ENCODE measurements at places on chromosomes 1 and 21.

- no peak for DNase-seq
Observed at GRCh38 chr1:23475134-23475628, 8.8 kb downstream of the ASAP3 start.

DNA sequence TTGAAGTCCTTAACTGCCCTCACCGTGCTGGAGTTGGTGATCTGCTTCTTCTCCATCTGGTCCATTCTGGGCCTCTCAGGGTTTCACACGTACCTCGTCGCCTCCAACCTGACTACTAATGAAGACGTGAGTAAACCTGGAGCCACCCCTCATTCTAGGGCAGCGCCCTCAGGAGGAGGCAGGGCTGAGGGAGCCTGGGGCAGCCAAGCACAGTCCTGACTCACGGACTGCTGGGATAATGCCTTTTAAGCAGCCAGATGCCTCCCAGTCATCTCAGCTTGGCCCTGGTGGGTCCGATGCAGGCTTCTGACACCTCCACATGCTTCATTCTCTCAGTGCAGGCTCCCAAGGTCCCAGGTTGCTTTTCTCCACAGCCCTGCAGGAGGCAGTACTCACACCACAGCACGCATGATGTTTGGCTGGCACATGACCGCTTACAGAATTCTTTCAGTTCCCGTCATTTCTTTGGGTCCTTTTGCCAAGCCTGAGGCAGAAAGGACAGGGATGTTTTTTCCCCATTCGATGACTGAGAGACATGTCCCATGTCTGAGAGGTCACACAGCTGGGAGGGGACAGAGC, 11.8 kb upstream of the SFN start:
- no peak for DNase-seq

DNA sequence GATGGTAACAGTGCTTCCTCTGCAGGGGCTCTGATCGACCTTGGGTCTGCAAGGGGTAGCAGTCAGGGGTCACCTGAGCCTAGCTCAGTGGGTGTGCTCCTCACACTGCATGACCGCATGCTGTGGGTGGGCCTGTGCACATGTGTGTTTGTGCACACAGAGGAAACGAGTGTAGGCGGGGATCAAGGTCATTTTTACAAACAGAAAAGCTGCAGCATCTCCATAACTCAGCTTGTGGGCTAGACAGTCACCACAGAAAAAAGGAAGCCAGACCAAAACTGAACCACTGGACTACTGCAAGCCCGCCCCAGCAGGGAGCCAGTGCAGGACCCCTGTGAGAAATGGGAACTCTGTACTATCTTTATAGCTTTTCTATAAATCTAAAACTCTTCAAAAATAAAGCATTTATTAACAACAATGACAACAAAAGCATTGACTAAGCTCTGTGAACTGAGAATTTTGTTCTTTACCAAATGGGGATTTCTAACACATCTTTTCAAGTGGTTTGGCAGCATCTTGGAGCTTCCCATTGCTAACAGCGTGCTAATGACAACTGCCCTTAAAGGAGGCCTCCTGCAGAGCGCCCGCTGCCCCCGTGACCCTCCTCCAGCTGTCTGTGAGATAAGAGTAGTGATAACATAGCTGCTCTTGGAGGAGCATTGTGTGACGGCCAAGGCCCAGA, 19.9 kb upstream of the NEK2 start:
- no peak for DNase-seq

DNA sequence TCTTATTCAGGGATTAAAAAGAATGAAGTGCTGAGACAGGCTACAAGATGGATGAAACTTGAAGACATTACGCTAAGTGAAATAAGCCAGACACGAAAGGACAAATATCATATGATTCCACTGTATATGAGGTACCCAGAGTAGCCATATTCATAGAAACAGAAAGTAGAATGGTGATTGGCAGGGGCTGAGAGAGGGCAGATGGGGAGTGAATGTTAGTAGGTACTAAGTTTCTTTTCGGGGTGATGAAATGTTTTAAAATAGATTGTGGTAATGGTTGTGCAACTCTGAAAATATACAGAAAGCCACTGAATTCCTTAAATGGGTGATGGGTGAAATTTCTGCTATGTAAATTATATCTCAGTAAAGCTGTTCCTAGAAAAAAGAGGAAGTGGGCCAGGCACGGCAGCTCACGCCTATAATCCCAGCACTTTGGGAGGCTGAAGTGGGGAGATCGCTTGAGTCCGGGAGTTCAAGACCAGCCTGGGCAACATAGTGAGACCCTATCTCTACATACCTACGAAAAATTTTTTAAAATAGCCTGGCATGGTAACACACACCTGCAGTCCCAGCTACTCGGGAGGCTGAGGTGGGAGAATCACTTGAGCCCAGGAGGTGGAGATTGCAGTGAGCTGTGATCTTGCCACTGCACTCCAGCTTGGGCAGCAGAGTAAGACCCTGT, 15.9 kb downstream of the SLC27A3 start:
- no peak for DNase-seq

- DNase-seq: no peak
Observed at GRCh38 chr1:19644395-19644680, 227 bp downstream of the NBL1 start.

DNA sequence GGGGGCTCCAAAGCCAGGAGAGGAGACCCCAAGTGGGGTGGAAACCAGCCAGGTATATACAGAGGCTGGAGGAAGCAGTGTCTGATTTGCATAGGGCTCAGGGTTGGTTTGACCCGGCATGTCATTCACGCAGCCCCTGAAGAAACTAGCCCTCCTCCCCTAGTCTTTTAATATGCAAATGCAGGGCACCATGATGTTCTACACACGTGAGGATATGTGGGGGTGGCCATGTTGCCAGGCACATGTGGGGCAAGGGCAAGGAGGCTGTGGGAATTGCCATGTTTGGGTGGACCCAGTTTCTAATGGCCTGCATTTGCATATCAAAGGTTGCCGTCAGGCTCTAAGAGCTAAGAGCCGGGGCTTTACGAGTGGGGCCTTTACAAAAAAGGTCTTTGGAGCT, 12.0 kb upstream of the RHOU start:
- no peak for DNase-seq

- no peak for DNase-seq
Observed at GRCh38 chr1:44406737-44407429, 1.8 kb downstream of the RNF220 start.

- DNase-seq: no peak
Observed at GRCh38 chr1:212853658-212854057, 4.4 kb upstream of the FLVCR1 start.

DNA sequence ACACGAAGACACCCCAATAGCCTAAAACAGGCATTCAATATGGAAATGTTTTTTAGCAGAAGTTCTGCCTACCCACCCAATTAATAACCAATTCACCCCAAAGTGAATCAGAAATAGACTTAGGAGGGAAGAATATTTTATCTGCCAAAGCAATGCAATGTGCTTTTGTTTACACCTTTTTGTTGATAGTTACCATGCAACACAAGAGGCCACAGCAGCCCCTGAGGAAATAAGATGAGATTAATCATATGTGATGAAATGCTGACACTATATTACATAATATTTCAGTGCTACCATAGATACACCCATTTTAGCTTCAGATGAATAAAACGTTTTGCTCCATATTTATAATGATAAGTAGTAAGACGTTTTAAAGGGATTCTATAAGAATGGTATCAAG, 60.9 kb upstream of the RGS2 start:
- no peak for DNase-seq

DNA sequence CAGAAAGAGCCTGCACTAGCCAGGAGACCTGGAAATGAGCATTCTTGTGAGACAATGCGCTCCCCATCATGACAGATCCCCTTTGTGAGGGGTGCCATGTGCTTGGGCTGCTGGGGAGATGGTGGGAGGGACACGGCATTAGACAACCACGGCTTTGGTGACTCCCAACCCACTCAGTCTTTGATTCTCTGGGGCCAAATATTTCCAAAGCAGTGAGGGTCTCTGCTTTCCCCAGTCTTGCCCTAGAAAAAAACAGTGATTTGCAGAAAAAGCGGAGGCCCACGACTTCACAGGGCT, 10.2 kb downstream of the SLC45A3 start:
- DNase-seq: no peak

DNA sequence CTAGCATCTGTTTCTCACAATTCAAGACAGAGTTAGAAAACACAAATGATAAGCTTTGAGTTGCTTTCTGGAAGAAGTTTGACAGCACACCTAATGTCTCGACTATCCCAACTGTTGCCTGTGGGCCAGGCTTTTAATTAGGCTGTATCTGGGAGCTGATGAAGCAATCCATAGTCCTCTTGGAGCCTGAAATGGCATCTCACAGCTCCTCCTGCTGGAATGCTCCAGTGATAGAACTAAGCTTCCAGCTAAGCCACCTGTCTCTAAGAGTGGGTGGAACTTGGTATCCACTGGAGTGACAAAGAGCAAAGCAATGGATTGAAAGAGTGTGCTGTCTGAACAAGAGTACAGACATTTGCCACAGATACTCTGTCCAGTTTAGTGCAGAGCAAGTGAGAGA, 605.3 kb upstream of the NR5A2 start:
- DNase-seq: no peak

DNA sequence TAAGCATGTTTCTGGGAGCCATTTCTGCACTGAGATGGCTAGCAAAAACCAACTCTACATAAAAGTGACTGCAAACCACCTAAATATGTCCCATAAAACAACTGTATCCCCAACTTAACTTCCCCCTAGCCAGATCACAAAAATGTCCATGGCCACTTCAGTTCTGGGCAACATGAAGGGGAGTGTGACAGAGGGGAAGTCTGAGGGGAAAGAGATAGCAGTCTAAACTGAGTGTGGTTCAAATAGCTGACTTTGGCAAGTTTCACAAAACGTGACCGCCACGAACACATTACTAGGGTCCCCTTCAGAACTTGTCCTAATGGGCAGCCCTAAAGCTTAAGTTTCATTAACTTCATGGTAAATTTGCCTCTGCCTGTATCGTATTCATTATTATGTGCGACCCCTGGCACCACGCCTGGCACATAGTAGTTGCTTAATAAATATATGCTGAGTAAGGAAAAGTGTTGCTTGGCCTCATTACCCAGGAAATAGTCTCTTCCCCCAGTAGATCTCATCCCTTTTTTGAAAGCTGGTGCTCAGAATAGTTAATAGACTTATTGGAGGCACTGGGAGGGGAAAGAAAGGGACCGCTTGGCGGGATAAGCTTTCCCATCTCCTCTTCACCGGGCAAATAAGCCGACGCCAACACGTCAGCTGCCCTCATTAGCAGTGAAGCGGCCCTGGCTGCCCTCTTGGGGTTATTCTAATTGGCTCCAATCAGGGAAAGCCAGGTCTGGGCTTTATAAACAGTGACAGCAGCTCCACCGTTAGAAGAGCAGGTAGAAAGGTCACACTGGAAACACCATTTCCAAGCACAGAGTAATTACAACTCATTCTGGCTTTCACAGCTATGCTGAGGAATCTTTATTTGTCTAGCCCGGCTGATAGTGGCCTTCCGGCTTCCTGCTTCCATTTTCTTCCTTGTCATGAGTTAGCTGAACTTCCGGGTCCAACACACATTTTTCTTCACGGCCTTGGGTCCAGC, 122.1 kb downstream of the LRIG2 start:
- no peak for DNase-seq

DNA sequence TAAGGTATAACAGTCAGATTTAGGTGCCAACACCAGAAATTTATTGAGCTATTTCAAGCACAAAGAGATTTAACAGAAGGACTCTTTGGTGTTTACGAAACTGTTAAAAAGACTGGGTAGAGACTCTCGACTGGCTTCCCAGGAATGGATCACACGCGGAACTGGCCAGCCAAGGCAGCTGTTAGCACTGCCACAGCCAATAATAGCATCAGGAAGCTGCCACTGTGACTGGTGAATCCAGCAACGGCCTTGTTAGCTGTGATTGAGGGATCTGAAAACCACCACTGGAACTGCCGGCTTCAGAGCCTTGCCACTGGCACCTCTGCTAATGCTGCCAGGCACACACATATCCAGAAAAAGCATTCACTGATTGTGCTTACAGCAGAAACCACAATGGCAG, 10.6 kb upstream of the SIM2 start:
- DNase-seq: no peak

- no peak for DNase-seq
Observed at GRCh38 chr1:162022626-162023025, 1.0 kb downstream of the OLFML2B start.

GRCh38 chr21:31265366-31266013, 78.6 kb downstream of the TIAM1 start:
- DNase-seq: no peak

- no peak for DNase-seq
Observed at GRCh38 chr1:117250061-117250606, 39.4 kb upstream of the VTCN1 start.

DNA sequence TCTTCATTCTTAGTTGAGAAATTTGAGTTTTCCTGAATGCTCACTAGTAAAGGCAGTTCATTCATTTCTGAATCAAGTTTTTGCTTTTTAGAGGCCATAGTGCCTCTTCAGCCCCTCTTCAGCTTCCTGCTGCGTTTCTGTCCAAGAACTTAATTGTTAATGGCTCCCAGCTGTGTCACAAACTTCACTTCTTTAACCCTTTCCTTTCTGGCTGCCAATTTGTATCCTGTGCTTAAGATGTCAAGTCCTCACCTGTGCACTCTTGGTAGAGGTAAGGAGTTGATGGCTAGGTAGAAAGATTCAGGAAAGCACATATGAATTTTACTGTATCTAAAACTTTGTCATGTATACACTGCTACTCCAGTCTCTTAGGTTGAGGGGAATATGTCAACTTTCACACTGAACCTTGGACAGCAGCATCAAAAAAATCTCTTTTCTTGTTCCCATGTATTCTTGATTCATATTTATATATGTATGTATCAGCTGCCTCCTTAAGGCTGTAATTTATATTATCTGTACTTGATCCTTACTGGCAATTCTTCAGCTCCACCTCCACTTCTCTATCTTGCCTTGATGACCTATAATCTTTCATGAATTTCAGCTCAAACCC, 612.8 kb downstream of the LMO4 start:
- no peak for DNase-seq

- DNase-seq: no peak
Observed at GRCh38 chr1:18422076-18422777, 58.5 kb upstream of the KLHDC7A start.

- no peak for DNase-seq
Observed at GRCh38 chr1:180083164-180083563, 71.5 kb upstream of the QSOX1 start.

GRCh38 chr1:208054485-208054884, 143.6 kb upstream of the CD34 start:
- DNase-seq: no peak

DNA sequence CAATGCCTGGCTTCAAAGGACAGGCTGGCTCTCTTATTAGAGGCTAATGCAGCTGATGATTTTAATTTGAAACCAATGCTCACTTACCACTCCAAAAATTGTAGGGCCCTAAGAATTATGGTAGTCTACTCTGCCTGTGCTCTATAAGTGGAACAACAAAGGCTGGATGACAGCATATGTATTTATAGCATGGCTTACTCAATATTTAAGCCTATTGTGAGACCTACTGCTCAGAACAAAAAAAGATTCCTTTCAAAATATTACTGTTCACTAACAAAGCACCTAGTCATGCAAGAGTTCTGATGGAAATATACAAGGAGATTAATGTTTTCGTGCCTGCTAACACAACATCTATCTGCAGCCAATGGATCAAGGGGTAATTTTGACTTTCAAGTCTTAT, 73.8 kb upstream of the DUSP10 start:
- no peak for DNase-seq

- DNase-seq: no peak
Observed at GRCh38 chr1:2986549-2987305, 34.5 kb upstream of the ACTRT2 start.

- no peak for DNase-seq
Observed at GRCh38 chr1:244735404-244735803, 82.5 kb downstream of the DESI2 start.

Data from type B pancreatic cell (in vitro differentiated cells).